ENCODE measurements at places on chromosomes 7 and 10. TPM values are rescaled to one million over a fixed set of nuclear protein-coding genes. Genes with fewer than 3 reads are reported as not detected.

ITPRIP gene
- total RNA-seq: 26.5 TPM

GRCh38 chr10:86218842-86219241 lies 147.8 kb downstream of the GRID1 start:
- no peak for DNase-seq
- no peaks in the 10 kb centered on the region for H3K36me3 ChIP-seq
- H3K4me1 ChIP-seq: no peaks in the 10 kb centered on the region
- H3K27ac ChIP-seq: no peak overlapping the region
- no peaks in the 10 kb centered on the region for H3K27me3 ChIP-seq

DNA sequence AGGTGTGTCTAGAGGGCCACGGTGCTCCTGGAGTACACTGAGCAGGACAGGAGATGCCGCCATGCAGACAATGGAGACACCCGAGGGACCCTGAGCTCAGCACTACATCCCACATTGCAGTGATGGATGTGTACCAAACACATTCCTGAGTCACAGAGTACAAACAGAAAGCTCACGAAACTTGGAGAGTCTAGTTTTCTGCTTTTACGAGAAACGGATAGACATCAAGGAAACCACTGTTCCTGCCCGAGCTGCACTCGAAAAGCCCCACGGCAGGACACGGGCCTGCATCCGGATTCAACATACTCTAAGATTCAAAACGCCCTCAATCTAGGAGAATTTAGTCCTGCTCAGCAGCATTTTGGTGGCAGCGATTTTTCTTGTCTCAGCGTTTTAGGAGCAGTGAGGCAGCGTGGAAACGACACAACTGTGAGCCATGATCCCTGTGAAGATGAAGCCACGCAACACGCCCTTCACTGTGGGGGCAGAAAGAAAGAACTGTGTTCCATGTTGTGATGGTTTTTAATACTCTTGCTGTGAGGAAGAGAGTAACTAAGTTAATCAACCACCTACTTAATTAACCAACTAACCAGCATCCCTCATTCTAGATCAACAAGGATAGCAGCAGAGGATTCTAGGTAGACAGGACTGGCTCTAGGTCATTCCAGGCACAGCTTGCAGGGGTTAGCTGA lies 3.2 kb downstream of the TNS3 start:
- no peaks in the 10 kb centered on the region for H3K36me3 ChIP-seq
- H3K4me1 ChIP-seq: no peaks in the 10 kb centered on the region
- H3K27ac ChIP-seq: no peak overlapping the region

DNA sequence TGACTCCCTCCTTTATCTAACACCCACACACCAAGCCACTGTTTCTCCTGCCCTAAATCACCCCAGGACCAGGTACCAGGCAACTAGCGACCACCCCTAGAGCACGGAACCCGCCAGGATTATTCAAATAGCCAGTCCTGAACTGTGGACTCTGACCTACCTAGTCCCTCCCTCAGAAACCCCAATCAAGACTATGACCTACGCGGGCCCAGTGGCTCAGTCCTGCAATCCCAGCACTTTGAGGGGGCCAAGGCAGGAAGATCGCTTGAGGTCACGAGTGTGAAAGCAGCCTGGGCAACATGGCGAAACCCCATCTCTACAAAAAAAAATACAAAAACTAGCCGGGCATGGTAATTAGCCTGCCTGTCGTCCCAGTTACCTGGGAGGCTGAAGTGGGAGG lies 232.8 kb upstream of the FOXK1 start:
- H3K4me1 ChIP-seq: no peaks in the 10 kb centered on the region
- no peak overlapping the region for H3K4me3 ChIP-seq
- H3K27ac ChIP-seq: no peak overlapping the region

DNA sequence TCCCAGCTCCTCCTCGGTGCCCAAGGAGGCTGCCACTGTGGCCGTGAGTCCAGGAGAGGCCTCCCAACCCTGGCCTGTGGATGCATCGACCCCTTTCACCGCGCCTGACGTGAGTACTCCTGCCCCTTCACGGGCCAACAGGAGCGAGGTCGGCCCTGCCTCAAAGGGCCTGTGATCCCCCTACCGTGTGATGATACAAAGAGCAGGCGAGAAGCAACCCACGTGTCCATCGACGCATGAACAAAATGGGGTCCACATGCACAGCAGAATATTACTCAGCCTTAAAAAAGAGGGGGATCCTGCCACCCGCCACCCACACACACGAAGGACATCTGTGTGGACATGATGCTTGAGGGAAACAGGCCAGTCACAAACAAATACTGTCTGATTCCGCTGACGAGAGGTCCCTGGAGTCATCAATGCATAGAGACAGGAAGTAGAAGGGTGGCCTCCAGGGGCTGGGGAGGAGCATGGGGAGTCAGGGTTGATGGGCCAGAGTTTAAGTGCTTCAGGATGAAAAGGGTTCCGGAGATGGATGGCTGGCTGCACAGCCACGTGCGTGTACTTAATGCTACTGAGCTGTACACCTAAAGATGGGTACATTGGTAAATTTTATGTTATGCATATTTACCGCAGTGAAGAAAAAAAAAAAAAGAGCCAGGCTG lies 151.9 kb downstream of the PRKAG2 start:
- H3K4me1 ChIP-seq: peaks cover 5% of the 10 kb centered on the region
- H3K4me3 ChIP-seq: no peak overlapping the region
- no peak for DNase-seq
- H3K27ac ChIP-seq: no peak overlapping the region
- no peaks in the 10 kb centered on the region for H3K36me3 ChIP-seq

GRCh38 chr7:4724648-4725013 lies 42.5 kb downstream of the FOXK1 start:
- peak overlapping the region; percentile 84 for H3K4me3 ChIP-seq
- H3K4me1 ChIP-seq: peaks cover 38% of the 10 kb centered on the region

DNA sequence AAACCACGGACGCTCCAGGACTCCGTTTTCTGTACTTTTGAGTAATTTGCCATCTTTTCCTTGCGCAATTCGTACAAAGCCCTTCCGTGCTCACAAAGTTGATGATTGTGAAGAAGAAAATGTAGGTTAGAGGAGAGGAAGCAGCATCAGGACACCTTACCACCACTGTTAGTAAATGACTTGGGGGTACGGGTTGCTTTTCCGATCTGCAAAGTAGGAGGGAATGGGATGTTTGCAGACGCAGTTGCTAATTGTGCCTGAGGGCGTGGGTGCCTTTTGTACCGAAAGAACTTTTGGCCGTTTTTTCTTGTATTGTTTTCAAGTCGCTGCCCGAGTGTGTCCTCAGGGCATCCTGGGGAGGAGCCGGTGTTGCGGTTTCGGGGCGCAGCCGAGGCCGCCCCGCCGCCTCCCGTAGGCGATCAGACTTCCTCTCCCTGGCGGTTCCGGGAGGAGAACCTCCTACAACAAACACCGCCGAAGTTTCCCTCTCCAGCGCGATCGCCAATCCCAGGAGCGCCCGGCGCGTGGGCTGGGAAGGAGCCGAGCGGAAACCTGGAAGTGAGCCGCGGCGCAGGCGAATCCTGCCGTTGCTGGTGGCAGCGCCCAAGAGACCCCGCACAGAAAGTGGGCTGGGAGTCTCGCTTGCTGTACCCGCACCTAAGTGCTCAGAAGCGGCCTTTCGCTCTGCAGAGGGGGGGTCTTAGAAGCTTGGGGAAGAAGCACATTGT lies 1.0 kb downstream of the PRR15 start:
- H3K4me3 ChIP-seq: peak overlapping the region; percentile 52
- H3K36me3 ChIP-seq: peaks cover 2% of the 10 kb centered on the region
- peaks cover 22% of the 10 kb centered on the region for H3K4me1 ChIP-seq
- H3K27me3 ChIP-seq: peaks cover 84% of the 10 kb centered on the region
- peak overlapping the region; percentile 15 for H3K27ac ChIP-seq

- no peak for DNase-seq
- H3K27me3 ChIP-seq: peaks cover 9% of the 10 kb centered on the region
- no peaks in the 10 kb centered on the region for H3K4me1 ChIP-seq
- H3K4me3 ChIP-seq: no peak overlapping the region
Measured at GRCh38 chr7:159121068-159121467, 23.6 kb downstream of the VIPR2 start.

DNA sequence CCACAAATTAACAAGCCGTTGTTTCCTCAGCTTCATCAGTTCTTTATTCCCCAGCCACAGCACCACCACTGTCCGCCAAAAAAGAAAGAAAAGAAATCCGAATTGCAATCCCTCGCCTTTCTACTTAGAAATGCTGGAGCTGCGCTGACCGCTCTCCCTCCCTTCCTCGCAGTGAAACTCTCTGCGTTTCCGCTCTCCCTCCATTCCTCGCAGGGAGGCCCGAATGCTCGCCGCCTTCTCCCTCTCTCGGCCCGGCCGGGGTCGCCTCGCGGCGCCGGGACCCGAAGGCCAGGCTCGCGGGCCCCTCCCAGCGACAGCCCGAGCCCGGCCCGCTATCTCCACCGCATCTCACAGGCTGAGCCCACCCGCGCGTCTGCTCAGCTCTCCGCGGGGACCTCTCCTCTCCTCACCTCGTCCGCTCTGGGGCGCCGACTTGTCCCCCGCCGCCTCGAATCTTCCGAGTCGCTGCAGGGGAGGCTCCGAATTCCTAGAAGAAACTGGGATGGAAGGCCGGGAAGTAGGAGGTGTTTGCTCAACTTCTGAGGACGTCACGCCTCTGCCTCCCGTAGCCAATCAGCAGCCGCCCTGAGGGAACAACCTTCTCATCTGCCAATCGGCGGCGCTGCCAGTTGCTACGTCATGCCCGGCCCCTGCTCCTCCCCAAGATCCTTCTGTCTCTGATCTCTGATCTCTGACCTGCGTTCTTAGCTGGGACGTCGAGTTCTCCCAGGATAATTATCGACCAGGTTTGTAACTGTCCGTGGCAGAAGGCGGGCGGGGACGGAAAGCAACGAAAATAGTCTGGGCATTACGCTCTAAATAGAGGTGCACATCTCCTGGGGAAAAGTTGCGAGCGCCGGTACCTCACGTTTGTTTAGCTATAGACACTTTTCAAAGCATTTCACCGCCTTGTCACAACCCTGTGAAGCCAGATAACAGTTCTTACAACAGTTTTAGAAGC lies at the start of gene AASS:
Gene AASS, minus strand, starts transcription at position 499 of the 961 bp plus-strand sequence. CDS start 10,523 bp downstream, outside the sequence.
- no peaks in the 10 kb centered on the region for H3K36me3 ChIP-seq
- peaks cover 19% of the 10 kb centered on the region for H3K4me1 ChIP-seq
- H3K27me3 ChIP-seq: peaks cover 32% of the 10 kb centered on the region

STEAP1B gene
- total RNA-seq: 0.17 TPM

DNA sequence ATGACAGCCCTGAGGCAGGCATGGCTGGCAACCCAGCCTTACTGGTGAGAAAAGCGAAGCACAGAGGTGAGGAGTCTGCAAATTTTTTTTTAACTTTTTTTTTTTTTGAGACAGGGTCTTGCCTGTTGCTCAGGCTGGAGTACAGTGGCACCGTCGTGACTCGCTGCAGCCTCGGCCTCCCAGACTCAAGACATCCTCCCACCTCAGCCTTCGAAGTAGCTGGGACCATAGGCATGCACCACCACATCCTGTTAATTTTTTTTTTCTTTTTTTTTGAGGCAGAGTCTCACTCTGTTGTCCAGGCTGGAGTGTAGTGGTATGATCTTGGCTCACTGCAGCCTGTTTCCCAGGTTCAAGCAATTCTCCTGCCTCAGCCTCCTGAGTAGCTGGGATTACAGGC lies 35.1 kb upstream of the DLG5 start:
- no peaks in the 10 kb centered on the region for H3K27me3 ChIP-seq
- no peak overlapping the region for H3K4me3 ChIP-seq
- DNase-seq: no peak
- H3K36me3 ChIP-seq: no peaks in the 10 kb centered on the region

DNA sequence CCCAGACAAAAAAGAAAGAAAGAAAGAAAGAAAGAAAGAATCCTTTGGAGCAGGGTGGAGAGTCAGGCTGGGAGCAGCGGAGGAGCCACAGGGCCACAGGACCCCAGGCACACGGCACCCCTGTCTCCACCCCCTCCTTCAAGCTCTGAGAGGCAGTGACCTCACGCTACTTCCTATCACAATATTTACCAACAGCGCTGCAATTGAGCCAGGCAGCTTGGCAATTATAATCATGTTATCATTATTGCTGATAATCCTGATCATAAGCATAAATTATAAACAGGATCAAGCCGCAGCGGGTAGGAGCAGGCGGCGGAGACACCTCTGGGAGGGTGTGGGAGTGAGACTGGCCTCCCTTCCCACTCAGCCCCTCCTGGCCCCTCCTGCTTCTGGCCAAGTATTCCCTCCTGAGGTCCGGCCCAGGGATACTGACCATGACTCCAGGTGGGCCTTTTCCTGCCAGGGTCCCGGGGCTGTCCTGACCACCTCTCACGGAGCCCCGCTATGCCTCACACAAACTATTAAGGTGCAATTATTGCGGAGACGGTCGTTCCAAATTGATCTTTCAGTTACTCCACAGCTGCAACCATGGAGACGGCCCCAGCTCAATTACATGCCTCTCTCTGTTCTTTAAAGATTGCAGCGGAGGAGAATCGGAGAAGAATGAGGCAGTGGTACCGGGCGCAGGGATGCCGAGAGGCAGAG lies 10.0 kb upstream of the GTF2IRD1 start:
- no peaks in the 10 kb centered on the region for H3K27me3 ChIP-seq
- no peak overlapping the region for H3K4me3 ChIP-seq
- no peak for DNase-seq
- H3K36me3 ChIP-seq: no peaks in the 10 kb centered on the region
- no peaks in the 10 kb centered on the region for H3K4me1 ChIP-seq

- no peak overlapping the region for H3K27ac ChIP-seq
- DNase-seq: no peak
- no peaks in the 10 kb centered on the region for H3K4me1 ChIP-seq
- no peak overlapping the region for H3K4me3 ChIP-seq
Measured at GRCh38 chr7:12757443-12757842, 70.0 kb downstream of the ARL4A start.

DNA sequence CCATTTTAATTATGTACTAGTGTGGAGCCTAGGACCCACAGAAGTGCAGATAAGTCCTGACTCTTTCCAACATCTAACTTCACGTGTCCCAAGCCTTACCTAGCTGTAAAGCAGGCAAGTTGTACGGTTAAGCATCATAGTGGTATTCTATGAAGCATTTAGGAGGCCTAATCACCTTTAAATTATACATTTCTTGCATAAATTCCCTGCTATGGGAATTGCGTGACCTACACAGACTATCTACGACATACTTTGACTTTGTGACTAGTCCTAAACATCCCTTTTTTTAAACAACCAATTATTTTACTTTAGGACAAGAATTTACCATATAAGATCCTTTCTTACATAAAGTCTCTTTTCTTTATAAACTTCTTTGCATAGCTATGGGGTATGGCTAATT lies 37.7 kb upstream of the LRGUK start:
- no peak overlapping the region for H3K27ac ChIP-seq
- H3K27me3 ChIP-seq: peaks cover 1% of the 10 kb centered on the region
- H3K4me3 ChIP-seq: no peak overlapping the region
- no peak for DNase-seq

GRCh38 chr7:137670222-137671064 lies 176.3 kb downstream of the DGKI start:
- H3K27me3 ChIP-seq: peaks cover 8% of the 10 kb centered on the region
- no peak for DNase-seq
- H3K4me3 ChIP-seq: no peak overlapping the region
- H3K27ac ChIP-seq: no peak overlapping the region
- H3K36me3 ChIP-seq: no peaks in the 10 kb centered on the region

DNA sequence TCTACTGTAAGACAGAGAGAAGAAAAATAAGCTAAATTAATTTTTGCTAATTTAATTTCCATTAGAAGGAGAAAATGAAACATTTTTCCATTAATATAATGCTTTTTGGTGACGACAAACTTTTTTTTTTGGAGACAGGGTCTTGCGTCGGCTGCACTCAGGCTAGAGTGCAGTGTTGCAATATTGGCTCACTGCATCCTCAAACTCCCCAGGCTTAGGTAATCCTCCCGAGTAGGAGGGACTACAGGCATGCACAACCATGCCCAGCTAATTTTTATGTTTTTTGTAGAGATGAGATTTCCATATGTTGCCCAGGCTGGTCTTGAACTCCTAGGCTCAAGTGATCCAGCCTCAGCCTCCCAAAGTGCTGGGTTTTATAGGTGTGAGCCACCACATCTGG lies 229.8 kb upstream of the LRRN3 start:
- no peak overlapping the region for H3K27ac ChIP-seq
- peaks cover 8% of the 10 kb centered on the region for H3K36me3 ChIP-seq
- no peak overlapping the region for H3K4me3 ChIP-seq
- H3K4me1 ChIP-seq: peaks cover 4% of the 10 kb centered on the region
- no peak for DNase-seq
